Lung microvascular endothelial cell (primary cell): ENCODE measurements at places on chromosomes 5 and 9. TPM values are rescaled to one million over a fixed set of nuclear protein-coding genes. Genes with fewer than 3 reads are reported as not detected.

- peak; percentile 39 for DNase-seq
Measured at GRCh38 chr9:37966412-37967013, 62.6 kb upstream of the SLC25A51 start.

Gene HRH2
- total RNA-seq, result not detected in 2 replicates

Gene FAT2
- not detected in 2 replicates for total RNA-seq

Gene SLC1A1
- 3.3 and 5.6 TPM in 2 replicates for total RNA-seq

DNA sequence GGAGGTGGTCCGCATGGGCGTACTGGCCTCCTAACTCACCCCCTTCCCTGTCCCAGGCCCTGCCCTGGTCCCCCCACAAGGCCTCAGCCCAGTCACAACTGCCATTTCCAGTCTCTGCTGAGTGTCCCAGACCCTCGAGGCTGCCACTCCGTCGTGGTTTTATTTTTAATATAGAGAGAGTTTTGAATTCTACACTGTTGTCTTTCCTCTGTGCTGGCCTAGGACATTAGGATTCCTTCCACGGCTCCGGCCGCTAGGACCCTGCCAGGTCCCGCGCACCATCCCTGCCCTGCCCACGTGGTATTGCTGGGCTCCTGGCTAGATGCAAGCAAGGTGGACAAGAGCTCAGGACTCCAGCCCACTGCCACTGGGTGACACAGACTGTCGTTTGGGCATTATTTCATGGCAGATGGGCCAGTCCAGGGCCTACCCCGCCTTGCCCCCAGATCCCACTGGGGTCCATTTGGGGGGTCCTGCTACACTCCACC lies 53.3 kb downstream of the SAR1B start:
- no peak for DNase-seq

DNA sequence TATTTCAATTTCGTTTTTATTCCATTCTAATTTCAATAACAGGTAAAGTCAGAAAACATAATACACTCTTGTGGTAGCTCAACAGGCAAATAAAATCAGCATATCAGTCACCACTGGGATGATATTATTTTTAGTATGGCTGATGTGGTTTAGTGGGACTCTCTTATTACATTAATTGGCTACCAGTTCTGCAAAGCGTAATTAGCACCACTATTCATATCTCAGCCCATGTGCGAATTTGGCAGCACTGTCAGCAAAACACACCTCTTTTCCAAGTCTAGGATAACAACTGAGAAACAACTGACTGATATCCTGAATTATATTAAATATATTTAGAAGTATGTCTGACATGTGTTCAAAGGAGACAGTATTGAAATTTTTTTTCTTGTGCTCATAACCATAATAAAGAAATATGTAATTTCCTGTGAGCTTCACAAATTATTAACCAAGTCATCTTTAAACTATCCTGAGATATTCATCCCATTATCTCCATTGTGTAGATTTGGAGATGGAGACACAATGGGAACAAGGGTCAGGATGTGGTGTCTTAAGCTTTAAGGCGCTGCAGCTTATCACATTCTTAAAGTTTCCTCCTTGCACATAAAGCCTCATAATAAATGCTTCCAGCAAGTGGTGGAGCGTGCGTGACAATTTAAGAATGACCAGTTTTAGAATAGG lies 212.4 kb downstream of the TLE1 start:
- DNase-seq, result no peak

Gene DOCK2
- total RNA-seq, result 0.20 and 0.44 TPM in 2 replicates

- DNase-seq, result peak; percentile 79
Measured at GRCh38 chr5:73902327-73903051, 276.5 kb downstream of the ARHGEF28 start.

Gene TTC23L
- under 0.01 TPM in 1 of 2 replicates, not detected in the other for total RNA-seq

GRCh38 chr9:85515021-85515420 lies 226.7 kb downstream of the AGTPBP1 start:
- DNase-seq, result no peak

DNA sequence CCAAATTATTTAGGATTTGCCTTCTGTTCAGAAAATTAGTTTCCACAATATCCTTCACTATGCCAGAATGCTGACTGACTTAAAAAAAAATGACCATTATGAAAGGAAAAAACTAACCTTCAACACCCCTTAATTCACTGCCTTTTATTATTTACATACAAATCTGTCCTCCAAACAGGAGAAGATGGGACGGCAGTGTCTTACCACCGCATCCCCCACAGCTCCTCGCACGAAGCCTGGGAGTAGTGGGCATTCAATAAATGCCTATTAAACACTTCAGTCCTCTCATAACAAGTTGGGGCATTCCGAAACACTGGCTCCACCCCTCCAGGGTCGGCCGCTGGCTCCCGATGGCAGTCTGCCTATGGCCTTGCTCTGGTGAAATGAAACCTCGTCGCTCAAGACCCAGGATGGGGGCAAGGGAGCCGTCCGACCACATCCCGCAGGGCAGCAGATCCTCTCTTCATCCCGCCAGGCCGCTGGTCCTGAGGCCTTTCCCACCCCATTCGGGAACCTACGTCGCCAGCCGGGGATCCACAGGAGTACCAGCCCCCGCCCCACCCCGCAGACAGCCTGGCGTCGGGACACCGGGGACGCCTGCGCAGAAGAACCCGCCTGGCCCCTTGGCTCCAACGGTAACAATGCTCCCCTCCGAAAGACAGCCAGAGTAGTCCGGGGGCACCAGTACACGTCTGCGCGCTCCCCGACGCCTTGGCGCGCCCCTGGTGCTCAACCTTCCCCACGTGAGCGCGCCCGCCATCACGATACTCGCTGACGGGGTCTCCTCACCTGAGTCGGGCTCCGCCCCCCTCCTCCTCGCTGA lies 613 bp downstream of the ZBTB5 start:
- peak; percentile 81 for DNase-seq

DNA sequence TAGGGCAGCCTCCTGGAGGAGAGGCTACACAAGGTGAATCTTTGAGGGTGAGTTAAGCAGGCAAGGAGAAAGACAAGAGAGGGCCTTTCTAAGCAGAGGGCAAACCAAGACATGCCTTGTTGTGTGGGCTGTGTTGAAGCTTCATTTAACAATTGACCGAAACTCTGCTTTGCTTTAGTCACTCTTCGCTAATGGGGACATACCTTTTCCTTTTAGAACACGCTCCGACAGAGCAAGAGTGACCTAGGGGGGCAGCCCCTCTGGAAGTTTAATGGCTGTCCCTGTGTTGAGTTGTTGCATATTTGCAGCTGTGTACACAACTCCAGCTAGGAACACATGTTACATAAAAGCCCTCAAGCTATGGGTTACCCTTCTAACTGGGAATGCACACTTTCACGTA lies 218.1 kb upstream of the WWC1 start:
- no peak for DNase-seq

- peak; percentile 4 for DNase-seq
Measured at GRCh38 chr5:100889896-100890295, 13.2 kb downstream of the ST8SIA4 start.

DNA sequence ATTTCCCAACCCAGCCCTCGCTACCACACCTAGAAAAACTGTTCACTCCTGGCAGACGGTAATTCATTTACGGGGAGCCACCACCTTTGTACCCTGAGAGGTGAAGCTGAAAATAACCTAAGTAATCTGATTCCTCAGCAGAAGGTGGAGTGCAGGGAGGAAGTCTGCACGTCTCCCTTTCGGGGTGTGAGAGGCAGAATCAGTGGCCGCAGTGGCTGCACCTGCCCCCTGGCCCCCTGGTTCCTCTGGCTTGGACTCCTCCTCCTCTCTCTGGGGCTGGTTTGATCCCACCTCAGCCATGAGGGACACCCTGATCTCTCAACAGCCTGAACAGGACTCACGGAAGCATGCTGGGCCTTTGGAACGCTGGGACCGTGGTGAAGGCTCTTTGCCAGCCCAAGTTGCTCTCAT lies 10.5 kb downstream of the TMEM174 start:
- no peak for DNase-seq

Gene CDX1
- total RNA-seq, result under 0.01 TPM in 1 of 2 replicates, not detected in the other

- DNase-seq, result no peak
Measured at GRCh38 chr5:141870871-141871270, 7.3 kb downstream of the PCDH1 start.

DNA sequence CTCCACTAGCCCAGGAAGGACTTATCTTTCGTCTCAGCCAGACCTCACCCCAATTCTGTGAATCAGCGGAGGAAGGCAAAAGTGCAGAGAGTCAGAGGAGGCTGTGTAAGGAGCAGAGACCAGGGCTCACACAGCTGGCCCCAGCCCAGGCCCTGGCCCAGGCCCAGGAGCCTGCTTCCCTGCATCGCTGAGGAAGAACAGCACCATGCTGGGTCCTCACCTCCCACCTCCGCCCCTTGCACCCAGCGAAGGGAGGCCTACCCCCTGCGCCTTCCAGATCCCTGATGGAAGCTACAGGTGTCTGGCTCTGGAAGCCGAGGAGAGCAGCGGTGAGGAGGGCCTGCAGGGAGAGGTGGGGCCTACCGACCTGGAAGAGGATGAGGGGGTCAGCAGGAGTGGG lies 22.3 kb upstream of the SYNPO start:
- no peak for DNase-seq

Gene PTGS1
- 1.4 and 1.5 TPM in 2 replicates for total RNA-seq

Gene HCN1
- not detected in 2 replicates for total RNA-seq

GRCh38 chr9:87718852-87719612 lies 6.9 kb upstream of the CTSL start:
- no peak for DNase-seq

Gene REEP2
- total RNA-seq, result 0.40 and 1.1 TPM in 2 replicates

GRCh38 chr5:169197343-169197742 lies 103.6 kb downstream of the SLIT3 start:
- DNase-seq, result no peak

Gene NMUR2
- not detected in 2 replicates for total RNA-seq

Gene ARAP3
- 22.4 and 30.8 TPM in 2 replicates for total RNA-seq

Gene OTP
- not detected in 2 replicates for total RNA-seq

Gene SLC6A19
- not detected in 2 replicates for total RNA-seq

GRCh38 chr5:95617057-95617456 lies 2.8 kb upstream of the GPR150 start:
- DNase-seq, result peak; percentile 79

Gene SPATA31A3
- total RNA-seq, result not detected in 2 replicates

GRCh38 chr5:54837093-54837492 lies 148.3 kb downstream of the ESM1 start:
- no peak for DNase-seq

DNA sequence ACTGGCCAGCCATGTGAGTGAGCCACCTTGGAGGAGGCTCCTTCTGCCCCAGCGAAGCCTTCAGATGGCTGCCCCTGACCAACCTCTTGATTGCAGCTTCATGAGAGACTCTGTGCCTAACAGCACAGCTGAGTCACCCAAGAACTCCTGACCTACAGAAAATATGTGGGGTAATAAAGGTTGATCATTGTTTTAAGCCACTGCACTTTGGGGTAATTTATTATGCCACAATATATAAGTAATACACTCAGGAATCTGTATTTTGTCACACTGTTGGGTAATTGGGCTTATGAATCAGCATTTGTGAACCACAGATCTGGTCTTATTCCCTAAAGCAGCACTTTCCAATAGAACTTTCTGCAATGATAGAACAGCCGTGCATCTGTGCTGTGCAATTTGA lies 24.4 kb upstream of the VDAC1 start:
- DNase-seq, result no peak

Gene ZFP2
- total RNA-seq, result 0.79 and 1.1 TPM in 2 replicates

Gene FBP2
- not detected in 2 replicates for total RNA-seq

DNA sequence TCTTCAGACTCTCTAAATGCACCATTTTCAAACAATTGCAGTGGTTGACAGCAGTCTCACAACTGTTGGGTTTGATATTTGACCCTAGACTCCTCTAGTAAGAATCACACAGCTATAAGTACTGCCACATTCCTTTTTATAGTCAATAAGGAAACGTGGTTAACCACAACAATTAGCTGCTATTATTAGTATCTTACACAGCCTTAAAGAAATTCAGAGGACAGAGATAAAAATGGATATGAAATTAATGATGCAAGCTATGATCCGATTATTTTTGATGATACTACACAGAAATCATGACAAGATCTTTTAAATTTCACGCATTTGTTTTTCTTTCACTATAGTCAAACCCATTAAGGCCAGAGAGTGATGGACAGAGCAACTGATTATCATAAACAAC lies 288.6 kb upstream of the C9orf72 start:
- no peak for DNase-seq

GRCh38 chr9:134473141-134474054 lies 147.1 kb downstream of the RXRA start:
- DNase-seq, result no peak

Gene FOXD4L5
- total RNA-seq, result not detected in 2 replicates

Gene RMRP
- 215,777 and 328,792 TPM in 2 replicates for total RNA-seq

GRCh38 chr9:18922161-18922885 lies 110.7 kb downstream of the SAXO1 start:
- DNase-seq, result no peak

- no peak for DNase-seq
Measured at GRCh38 chr5:121366515-121366914, 485.2 kb upstream of the FTMT start.

DNA sequence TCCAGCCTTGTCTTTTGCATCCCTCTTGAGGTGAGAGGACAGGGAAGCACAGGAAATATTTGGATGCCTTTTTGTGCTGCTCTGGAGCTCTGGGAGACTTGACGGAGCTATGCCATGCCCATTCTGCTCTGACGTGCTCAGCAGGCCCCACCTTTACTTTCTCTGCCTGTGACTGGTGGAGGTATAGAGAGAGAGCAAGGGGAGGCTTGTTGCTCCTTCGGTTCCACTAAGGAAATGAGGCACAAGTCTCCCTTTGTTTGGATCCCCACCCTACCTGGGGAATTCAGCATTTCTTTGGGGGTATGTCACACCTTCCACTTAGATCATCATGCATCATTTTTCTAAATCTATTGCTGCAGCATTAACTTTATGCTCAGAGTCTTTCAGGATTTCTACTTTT lies 121.8 kb upstream of the CNTLN start:
- DNase-seq, result no peak

GRCh38 chr5:122063836-122064235 lies 14.2 kb downstream of the LOX start:
- DNase-seq, result peak; percentile 36

- DNase-seq, result no peak
Measured at GRCh38 chr5:8628521-8628920, 759.6 kb downstream of the MTRR start.

Gene PCDHA1
- under 0.01 TPM in 1 of 2 replicates, not detected in the other for total RNA-seq

DNA sequence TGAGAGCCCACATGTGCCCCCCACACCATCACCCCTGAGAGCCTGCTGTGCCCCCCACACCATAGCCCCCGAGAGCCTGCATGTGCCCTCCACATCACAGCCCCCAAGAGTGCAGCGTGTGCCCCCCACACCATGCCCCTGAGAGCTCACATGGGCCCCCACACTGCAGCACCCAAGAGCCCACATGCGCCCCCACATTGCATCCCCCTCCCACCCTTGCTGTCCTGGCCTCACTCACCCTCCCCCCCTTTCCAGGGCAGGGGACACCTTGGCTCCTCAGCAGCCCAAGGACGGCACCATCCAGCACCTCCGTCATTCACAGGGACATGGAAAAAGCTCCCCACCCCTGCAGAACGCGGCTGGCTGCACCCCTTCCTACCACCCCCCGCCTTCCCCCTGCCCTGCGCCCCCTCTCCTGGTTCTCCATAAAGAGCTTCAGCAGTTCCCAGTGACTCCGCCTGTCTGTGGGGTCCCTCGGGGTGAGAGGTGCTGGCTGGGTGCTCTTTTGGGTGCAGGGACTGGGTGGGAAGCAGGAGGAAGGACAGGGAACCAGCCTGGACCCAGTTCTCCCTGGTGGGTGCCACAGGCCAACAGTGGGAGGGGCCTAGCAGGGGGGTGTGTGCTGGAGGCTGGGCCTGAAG lies 5.0 kb downstream of the LCN1 start:
- DNase-seq, result no peak

Gene PDGFRB
- 5.4 and 9.5 TPM in 2 replicates for total RNA-seq
